ENCODE measurements at places on chromosomes 1 and 21. TPM values are rescaled to one million over a fixed set of nuclear protein-coding genes. Genes with fewer than 3 reads are reported as not detected.

DNA sequence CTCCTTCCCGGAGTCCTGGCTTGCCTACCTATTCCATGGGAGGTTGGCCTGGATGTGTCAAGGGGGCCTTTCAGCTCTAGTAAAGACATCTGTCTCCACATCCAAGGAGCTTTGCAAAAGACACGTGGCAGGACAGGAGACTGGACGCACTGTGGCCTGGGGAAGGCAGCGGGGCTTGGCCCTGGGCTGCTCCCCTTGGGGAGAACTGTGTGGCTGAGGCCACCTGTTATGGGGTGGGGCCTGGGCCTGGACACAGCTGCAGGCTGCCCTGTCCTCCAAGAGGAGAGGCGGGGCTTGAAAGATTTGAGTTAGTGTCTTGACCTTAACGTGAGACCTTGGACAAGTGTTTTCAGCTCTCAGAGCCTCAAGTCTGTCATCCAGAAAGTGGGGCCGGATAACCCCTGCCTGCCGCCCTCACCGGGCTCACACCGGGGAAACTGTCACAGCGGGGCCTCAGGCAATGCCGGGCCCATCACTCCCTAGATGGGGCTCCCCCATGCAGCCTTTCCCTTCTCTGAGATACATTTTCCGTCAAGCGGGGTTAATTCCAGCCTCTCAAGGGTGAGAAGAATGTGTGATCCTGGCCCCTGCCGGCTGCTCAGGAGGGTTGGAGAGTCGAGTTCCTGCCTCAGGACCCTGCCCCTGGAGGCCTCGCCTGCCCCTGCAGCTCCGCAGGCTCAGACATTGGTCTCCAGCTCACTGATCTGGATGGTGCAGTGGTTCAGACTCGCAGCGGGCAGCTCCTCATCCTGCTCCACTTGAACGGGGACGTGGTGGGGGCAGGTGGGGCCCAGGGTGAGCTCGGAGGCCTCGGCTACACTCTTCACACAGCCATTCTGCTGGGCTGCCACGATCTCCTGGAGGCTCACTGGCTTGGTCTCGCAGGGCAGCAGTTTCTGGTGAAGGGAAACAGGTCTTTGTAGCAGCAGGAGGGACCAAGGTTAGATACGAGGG lies 25.6 kb downstream of the PODN start:
- peak; percentile 25 for DNase-seq
- no peak overlapping the region for H3K4me3 ChIP-seq
- peaks cover 23% of the 10 kb centered on the region for H3K27me3 ChIP-seq

GRCh38 chr1:43868741-43869067 lies 64.9 kb upstream of the ARTN start:
- H3K4me3 ChIP-seq, result no peak overlapping the region
- H3K27ac ChIP-seq, result no peak overlapping the region
- H3K4me1 ChIP-seq, result no peaks in the 10 kb centered on the region
- DNase-seq, result no peak
- H3K27me3 ChIP-seq, result no peaks in the 10 kb centered on the region

DNA sequence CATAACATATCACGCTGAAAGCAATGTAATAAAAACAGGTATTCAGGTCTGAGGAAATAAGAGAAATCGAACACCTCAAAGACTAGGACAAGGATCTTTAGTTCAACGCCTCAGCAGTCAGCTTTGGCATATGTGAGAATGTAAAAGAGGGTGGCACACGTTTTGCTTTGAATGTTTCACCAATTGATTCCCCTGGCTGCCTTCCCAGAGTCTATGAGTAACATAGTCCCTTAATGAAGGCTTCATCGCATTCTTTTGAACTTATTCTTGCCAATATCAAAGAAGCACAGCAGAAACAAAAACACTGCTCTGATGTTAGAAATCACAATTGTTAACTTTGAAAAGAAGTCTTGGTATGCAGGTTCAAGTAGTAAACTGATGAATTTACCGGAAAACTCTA lies 764.8 kb downstream of the ADGRL2 start:
- no peak overlapping the region for H3K4me3 ChIP-seq
- no peak overlapping the region for H3K27ac ChIP-seq
- no peaks in the 10 kb centered on the region for H3K36me3 ChIP-seq
- no peaks in the 10 kb centered on the region for H3K27me3 ChIP-seq

- H3K4me1 ChIP-seq, result no peaks in the 10 kb centered on the region
- H3K4me3 ChIP-seq, result no peak overlapping the region
- no peaks in the 10 kb centered on the region for H3K36me3 ChIP-seq
- no peak for DNase-seq
- H3K27me3 ChIP-seq, result no peaks in the 10 kb centered on the region
Measured at GRCh38 chr1:55888685-55889317, 673.6 kb upstream of the USP24 start.

Gene UBASH3A
- total RNA-seq, result not detected

Measured in HepG2 (cell line).